ENCODE measurements at places on chromosomes 12 and 14.

DNA sequence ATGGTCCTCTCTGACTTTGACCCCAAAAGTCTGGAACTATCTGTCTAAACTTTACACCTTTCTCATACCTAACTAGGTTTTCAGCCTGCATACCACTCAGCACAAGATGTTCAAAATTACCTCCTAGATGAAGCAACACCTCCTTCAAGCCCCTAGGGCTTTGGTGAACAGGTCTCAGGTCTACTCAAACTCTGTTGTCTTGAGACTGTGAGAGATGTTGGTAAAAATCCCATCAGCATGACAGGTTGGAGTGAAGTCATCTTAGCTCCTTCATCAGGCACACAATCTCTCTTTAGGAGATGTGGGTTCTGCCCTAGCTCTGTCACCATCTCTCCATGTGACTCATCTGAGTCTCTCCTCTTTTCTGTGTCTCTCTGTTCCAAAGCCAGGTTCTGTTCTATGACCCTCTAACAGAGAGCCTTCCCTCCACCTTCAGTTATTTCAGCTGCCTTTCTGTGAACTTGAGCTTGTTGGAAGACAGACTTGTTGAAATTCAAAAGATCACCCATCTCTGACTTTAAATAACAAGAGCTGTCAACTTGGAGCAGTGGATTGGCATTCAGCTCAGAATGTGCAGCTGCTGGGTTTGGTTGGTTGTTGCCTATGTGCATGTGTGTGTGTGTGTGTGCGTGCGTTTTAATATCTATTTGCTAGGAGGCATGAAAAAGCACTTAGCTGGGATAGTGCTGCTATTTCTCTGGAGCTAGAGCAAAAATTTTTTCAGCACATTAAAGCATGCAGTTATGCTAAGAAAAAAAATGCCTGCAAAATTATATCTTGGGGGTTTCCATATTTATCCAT lies 130.7 kb downstream of the CRACR2A start:
- no peak for DNase-seq

DNA sequence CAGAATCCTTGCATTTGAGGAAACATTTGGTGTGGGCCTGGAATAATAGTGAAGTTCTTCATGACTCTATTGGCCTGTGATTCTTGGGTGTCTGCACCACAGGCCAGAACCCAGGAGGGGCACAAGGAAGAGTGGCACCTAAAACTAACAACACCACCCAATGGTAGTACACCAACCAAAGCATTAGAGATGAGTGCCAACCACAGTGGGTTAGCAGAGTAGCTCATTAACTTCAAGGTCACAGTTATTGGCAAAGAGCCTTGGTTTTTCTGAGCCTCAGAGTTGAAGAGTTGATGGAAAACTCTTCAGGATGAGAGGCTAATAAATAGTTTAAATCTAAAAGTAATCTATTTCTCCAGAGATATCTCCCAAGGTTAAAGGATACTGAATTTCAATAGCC lies 57.0 kb downstream of the HELB start:
- no peak for DNase-seq

- no peak for DNase-seq
Observed at GRCh38 chr12:110005319-110005973, 6.2 kb downstream of the ANKRD13A start.

DNA sequence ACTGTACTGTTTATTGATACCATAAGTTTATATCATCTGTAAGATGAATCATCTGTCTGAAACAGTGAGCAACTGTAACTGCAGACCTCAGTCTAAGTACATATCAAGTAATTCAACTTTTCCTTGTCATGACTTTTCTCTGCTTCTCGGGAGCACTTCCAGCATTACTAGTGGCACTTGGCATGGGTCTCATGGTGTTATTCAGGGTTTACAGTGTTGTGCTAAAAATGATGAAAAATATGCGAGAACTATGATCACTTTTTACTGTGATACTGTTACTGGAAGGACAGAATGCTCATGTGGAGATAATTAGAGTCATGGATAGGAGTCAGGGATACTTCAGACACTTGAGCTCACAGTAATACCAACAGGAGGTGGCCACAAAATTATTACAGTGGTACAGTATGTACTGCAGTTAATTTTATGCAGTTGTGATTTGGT lies 8.3 kb downstream of the KTN1 start:
- no peak for DNase-seq

DNA sequence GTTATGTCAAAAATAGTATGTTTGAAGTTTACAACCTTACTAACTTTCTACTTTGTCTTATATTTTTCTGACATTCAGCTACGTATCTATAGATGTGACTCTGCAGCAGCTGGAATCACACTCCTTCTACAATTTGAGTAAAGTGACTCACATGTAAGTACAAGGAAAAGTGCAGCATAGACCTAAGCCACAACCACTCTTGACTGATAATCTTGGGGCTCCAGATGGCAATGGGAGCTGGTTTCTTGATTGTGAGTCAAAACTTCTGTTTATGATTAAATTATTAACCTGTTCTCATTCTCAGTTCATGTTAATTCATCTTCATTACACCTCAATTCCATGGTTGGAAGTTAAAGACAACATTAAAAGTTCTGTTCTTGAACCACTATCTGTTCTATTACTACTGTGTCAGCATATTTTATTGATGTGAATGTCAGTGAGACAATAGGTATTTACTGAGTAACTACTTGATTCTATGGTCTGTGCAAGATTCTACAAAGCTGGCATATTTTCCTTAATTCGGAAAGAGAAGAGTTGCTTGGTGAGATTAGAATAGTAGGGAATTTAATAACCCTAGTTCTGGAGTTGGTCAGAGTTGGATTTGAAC lies 112.9 kb downstream of the TSHR start:
- DNase-seq: no peak

- no peak for DNase-seq
Observed at GRCh38 chr12:94127239-94128131, 20.9 kb upstream of the PLXNC1 start.

- no peak for DNase-seq
Observed at GRCh38 chr12:100427078-100427477, 46.6 kb upstream of the NR1H4 start.

DNA sequence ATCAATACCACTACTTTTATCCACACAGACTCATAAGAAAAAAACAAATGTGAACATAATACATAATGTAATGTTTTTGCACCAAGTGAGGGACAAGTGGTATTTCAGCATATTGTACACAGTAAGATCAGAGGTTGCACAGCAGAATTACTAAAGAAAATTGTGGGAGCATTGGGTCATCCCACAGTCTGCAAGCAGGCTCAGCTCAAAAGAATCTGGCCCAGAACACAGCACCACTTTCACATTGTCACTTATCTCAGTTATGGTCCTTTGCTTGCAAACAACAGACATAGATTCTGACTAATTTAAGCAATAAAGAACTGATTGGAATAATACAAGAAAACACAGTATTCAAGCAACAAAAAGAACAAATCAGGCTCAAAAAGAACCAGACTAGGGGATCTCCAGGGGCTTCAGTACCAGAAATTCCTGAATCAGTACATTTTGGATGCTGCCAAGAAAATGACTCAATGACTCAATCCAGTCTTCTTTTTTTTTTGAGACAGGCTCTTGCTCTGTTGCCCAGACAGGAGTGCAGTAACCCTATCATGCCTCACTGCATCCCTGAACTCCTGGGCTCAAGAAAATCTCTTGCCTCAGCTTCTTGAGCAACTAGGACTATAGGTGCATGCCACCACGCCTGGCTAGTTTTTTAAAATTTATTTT lies 42.9 kb upstream of the EEA1 start:
- DNase-seq: no peak

GRCh38 chr14:52455291-52456088 lies 96.8 kb downstream of the TXNDC16 start:
- DNase-seq: no peak

GRCh38 chr12:46265734-46266133 lies 3.1 kb downstream of the SLC38A1 start:
- DNase-seq: no peak

DNA sequence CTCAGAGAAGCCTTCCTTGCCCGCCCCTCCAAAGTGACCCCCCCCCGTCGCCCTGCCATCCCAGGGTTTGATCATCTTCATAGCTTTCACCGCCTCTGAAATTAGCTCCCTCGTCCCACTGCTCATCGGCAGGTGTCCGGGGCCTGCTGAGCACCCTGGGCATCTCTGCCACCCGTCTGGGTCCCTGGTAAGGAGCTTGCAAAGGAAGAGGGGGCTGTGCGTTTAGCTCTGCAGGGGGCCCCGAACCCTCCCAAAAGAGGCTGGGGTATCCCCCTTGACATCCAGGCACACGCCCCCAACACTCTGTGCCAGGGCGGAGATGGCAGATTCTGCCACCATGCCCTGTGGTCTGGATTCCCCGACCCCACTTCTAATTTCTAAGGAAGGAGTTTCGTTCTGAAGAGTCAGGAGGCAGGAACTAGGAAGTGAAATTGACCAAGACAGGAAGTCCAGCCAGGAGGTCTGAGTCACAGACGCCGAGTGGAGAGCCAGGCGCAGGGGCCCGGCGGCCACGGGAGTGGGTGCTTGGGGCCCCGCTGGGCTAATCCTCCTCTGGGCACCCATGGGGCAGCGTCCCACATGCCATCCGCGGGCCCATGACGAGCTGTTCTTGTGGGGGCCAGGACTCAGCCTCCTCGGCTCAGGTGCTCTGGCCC lies 95.7 kb downstream of the RFLNA start:
- DNase-seq: no peak

DNA sequence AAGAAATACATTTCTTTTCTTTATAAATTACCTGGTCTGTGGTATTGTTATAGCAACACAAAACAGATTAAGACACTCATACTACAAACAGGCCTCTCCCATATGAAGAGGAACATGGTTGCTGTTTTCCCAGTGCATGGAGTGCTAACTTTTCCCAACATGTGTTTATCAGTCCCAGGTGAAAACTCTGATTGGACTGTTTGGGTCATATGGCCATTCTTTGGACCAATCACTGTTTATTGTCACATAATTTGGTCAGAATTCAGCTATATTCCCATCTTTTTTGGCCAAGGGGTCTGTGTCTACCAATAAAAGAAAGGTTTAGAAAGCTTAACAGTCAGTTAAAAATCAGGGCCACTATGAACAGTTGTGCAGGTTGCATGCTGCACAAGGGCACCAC lies 35.4 kb upstream of the CCDC60 start:
- DNase-seq: no peak

DNA sequence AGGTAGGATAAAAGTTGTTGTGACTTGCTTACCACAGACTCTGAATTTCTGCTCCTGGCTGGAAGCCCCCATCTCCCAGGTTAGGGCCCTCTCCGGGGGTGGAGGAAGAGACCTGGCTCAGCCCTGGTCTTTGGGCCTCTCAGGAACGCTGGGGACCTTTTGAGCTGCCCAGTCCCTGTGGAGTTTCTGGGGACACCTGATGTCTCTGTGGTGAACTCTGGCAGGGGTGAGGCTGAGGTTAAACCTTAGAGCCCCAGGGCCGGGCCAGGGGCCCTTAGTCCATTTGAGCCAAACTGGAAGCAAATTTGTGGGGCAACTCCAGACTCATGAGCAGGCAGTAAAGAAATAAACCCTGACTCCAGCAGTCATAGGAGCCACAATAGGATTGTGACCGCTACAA lies 112.1 kb downstream of the ADGRD1 start:
- DNase-seq: no peak

GRCh38 chr14:52596861-52597260 lies 44.2 kb downstream of the GPR137C start:
- DNase-seq: no peak

- no peak for DNase-seq
Observed at GRCh38 chr14:93654599-93654998, 133.7 kb downstream of the PRIMA1 start.

DNA sequence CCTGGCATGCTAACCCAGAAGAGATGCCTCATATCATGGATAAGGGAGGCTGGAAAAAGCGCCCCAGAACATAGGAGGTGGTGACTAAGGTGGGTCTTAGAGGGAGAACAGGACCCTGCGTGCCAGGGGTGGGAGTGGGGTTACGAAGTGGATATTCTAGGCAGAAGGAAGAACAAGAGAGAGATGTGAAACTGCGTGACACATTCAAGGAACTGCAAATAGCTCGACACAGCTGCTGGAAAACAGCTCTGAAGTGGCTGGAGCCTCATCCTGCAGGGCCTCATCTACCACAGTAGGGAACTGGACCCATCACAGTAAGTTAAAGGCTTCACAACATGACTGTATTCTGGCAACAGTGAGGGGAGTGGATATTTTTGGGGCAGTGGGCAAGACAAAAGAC lies 61.1 kb downstream of the RNF34 start:
- no peak for DNase-seq

GRCh38 chr12:57543581-57543980 lies 3.4 kb downstream of the DCTN2 start:
- no peak for DNase-seq

GRCh38 chr14:92446771-92447170 lies 66.8 kb upstream of the RIN3 start:
- no peak for DNase-seq

GRCh38 chr12:87801860-87802720 lies 227.1 kb downstream of the C12orf50 start:
- DNase-seq: no peak

DNA sequence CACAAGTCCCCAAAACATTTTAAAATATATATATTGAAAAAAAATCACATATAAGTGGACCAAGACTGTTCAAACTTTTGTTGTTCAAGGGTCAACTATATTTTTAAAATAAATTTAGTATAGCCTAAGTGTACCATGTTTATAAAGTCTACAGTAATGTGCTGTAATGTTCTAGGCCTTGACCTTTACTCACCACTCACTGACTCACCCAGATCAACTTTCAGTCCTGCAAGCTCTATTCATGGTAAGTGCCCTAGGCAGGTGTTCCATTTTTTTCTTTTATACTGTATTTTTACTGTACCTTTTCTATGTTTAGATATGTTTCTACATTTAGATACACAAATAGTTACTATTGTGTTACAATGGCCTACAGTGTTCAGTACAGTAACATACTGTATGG lies 23.4 kb upstream of the TMTC1 start:
- no peak for DNase-seq

- no peak for DNase-seq
Observed at GRCh38 chr12:90036637-90037036, 328.0 kb upstream of the ATP2B1 start.

DNA sequence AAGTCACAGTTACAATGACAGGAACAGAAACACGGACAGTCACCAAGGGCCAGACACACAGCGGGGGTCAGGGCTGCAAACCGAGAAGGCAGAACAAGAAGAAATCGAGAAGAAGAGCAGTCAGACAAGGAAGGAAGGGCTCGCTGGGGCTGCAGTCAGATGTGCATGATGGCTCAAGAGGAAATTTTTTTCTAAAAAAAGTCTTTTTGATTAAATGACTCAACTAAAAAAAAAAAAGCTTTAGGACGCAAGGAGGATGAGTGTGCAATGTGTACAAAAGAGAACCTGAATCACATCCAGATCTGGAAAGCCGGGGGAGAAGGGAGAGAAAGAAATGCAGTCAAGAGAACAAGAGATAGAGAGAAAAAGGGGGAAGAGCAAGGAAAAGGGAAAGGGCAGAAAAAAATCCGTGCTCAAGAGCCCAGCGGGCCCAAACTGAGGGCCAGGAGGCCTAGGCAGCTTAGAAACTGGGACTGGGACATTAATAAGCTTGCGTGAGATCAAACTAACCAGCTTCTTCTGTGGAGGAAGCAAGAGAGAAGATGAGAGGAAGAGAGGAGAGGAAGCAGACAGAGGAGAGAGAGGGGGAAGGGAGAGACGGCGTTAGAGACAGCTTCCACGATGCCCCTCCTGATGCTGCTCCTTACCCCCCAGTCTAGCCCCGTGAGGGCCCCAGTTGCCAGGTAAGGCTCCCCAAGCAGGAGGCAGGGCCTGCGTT lies 6.7 kb downstream of the IFFO1 start:
- no peak for DNase-seq
